ENCODE measurements at places on chromosomes 12 and 14. TPM values are rescaled to one million over a fixed set of nuclear protein-coding genes. Genes with fewer than 3 reads are reported as not detected.

GRCh38 chr12:90299121-90299520 lies 590.5 kb upstream of the ATP2B1 start:
- DNase-seq = no peak

The FAM186B gene
- not detected for polyA plus RNA-seq

- no peak for DNase-seq
These were observed 152.1 kb downstream of the METTL25 start for GRCh38 chr12:82510386-82510785.

DNA sequence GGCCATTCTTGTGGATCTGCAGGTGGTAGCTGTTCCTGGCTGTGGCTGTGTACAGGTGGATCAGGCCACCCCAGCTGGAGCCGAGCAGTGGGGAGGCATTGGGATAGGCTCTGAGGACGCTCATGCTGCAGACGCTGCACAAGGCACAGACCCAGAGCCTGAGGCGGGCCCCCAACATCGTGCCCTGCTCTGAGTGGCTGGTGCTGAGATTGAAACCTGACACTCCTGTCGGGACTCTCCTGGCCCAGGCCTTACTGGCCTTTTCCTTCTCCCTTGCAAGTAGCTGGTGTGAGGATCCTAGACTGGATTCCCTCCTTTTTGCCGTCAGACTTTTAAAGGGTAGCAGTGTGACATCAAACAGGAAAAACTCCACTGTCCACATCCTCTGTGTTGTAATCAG lies at the start of gene FGF23:
Gene FGF23 (minus strand): TSS at position 308 of the 400 bp plus-strand sequence. CDS start 130 bp downstream, at position 178.
- DNase-seq = no peak

GRCh38 chr12:75651342-75651695 lies 139.9 kb upstream of the KRR1 start:
- DNase-seq = no peak

The POTEG gene
- not detected for polyA plus RNA-seq

DNA sequence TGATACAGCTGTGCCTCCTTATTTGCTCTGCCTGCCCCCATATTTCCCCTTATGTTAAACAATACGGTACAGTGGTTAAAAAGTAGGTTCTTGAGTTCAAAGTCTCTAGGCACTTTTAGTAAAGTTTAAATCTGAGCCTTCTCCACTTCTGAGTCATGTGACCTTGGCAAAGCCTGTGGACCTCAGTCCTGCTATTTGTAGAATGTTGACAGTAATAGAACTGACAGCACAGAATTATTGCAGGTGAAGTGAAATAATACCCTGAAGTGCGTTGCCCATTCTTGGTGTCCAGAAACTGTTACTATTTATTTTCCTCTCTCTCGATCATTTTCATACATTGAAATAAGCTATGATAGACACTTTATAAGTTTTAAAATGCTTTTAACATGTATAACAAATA lies 499.7 kb downstream of the EGLN3 start:
- no peak for DNase-seq

DNA sequence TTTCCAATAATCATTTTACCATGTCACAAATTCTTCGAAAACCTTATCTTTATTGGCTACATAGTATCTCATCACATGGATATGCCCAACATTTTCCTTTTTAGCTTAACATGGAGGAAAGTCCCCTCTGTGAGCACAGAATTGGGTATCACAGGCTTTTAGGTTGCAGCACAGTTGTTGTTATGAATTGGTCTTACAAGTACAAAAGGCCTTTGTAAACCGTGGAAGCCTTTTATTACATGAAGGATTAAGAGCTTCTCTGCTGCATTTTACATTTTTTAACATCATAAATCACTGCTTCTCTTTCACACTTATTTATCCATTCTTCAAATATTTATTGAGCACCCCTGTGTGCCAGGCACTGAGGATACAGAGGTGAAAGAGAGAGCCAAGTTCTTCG lies 26.2 kb downstream of the UBE3B start:
- no peak for DNase-seq

DNA sequence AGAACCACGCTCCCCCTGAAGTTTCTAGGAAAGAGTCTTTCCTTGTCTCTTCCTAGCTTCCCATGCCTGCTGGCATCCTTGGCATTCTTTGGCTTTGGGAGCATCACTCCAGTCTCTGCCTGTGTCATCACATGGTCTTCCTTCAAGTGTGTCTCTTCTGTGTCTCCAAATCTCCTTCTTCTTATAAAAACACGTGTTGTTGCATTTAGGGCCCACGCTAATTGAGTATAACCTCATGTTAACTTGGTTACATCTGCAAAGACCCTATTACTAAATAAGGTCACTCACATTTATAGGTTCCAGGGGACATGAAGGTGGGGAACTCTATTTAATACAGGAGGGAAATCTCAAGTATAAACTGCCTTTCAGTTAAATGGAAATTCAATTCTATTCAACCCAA lies 63.0 kb downstream of the E2F7 start:
- DNase-seq = no peak

- peak; percentile 32 for DNase-seq
These were observed 916 bp upstream of the CHPT1 start for GRCh38 chr12:101696251-101697196.

The PLBD1 gene
- 9.5 TPM for polyA plus RNA-seq

The NRL gene
- polyA plus RNA-seq = 1.2 TPM

The TUBA1C gene
- 215 TPM for polyA plus RNA-seq

The ITGB7 gene
- polyA plus RNA-seq = 0.56 TPM

DNA sequence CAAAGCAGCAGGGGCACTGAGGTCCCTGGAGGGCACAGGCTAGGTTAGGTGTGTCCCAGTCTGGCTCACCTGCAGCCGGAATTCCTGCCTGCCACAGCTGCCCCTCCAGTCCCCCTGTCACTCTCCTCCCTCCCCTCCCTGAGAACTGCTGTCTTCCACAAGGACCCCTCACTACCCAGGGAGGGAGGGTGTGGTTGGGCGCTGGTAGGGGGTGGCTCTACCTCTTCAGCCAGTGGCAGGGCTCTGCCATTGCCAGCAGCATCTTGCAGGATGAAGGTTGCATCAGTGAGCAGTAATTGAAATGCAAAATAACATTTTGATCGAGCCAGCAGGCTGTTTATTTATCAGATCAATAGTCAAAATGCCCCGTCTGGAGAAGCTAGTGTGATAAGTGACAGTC lies 45.7 kb downstream of the ESRRB start:
- DNase-seq = no peak

The PRB2 gene
- not detected for polyA plus RNA-seq

- DNase-seq = no peak
These were observed 42.4 kb upstream of the GPATCH2L start for GRCh38 chr14:76109087-76109880.

GRCh38 chr12:103011974-103012763 lies 54.7 kb downstream of the ASCL1 start:
- DNase-seq = no peak

The SCNN1A gene
- polyA plus RNA-seq = 98.0 TPM

- DNase-seq = no peak
These were observed 749.5 kb downstream of the VRK1 start for GRCh38 chr14:97546491-97547230.

GRCh38 chr12:7319930-7320329 lies 16.1 kb downstream of the ACSM4 start:
- no peak for DNase-seq

DNA sequence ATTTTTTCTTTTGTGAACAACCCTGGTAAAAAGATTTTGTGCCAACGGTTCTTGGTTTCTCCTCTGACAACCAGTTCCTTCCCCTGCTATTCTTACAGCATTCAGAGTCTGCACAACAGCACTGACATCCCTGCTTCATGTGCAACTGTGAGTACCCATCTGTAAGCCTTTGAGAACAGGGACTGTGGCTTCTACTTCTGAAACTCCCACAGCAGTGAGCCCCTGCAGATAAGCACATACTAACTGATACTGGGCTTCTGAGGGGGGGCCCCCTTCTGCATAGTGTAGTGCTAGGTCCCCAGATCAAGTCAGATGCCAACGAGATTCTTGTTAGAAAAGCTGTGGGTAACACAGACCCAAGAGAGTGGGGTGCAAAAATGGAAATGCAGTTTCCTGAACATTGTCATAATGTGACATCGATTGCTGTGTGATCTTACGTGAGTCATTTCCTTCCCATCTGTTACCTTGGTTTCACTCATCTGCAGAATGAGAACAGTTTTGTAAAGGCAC lies 11.1 kb upstream of the NINJ2 start:
- DNase-seq = no peak

GRCh38 chr14:95601650-95602049 lies 66.8 kb downstream of the GLRX5 start:
- no peak for DNase-seq

DNA sequence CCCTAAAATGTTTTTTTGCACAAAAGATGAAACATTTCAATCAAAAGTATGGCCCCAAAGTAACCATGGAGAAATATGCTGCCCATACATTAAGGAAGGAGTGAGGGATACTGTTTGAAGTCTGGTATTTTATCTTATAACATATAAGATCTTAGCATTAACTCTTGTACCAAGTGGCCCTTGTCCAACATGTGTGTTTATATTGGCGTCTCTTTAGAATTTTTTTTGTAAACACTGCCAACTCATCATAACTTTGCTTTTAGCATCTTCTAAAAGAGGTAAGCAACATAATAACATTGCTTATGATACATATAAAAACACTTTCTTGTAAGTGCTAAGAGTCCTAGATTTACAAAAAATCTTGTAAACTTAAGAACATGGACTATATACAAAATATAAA lies 419.7 kb downstream of the ADAMTS20 start:
- DNase-seq = no peak

The HOXC5 gene
- polyA plus RNA-seq = 1.3 TPM

DNA sequence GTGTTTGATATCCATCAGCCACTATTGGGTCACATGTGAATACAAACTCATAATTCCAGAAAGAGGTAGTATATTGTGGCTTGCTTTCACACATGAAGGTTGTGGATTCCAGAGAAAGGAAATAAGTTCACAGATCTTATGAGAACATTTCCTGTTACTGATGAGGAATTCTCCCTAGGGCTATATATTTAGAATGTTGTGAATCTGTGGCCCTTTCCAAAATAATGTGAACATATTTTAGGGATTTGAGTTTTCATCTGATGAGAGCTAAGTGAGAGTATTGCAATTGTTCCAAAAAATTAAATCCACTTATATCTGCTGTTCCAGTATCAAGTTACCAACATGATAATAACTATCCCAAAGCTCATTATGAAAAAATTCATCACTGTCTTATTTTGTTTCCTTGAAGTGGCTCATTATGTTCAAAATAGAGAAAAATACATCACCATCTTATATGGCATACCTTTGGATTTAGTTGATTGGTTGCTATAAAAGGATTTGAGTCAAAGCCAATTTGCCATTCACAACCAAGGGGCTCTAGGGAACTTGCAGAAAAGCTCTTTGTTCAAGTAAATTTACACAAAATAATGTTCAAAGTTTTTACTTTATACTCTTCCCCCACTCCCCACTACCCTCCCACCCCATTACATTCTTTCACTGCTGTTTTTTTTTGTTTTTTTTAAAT lies 76.3 kb downstream of the MYRFL start:
- no peak for DNase-seq

GRCh38 chr14:72812292-72812851 lies 81.5 kb downstream of the DPF3 start:
- peak; percentile 52 for DNase-seq

The ACSS3 gene
- polyA plus RNA-seq = 0.73 TPM

DNA sequence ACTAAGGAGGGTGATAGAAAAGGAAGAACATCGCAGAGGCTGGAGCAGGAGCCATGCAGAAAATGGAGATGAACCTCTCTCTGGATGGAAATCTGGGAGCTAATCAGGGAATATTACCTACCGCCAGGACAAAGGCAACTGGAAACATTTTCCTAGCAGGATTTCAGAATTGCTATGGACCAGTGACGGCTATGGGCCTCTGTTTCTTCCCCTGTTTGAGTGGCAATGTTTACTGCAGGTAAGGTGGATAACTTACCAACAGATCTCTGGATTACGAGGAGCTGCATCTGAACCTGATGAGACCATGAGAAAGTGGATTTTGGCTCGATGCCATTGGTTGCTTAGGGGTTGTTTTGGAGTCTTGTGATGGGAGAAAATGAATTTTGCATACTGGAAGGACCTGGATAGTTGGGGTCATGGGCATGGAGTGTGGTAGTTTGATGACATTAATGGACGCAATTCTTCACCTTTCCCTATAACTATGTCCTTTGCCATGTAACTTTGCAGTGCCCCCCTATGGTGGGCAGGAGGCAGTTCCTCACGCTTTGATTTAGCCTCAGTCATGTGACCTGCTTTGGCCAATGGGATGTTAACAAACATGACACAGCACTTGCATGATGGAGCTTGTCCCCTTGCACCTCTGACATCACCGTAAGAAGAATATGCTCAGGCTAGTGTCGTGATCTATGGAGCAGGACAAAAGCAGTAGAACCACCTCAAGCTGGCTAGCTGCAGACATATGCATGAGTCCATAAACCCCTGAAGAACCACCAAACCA lies 51.1 kb downstream of the CALM1 start:
- no peak for DNase-seq

The SLCO1B1 gene
- polyA plus RNA-seq = not detected

The TMTC1 gene
- polyA plus RNA-seq = 3.1 TPM

DNA sequence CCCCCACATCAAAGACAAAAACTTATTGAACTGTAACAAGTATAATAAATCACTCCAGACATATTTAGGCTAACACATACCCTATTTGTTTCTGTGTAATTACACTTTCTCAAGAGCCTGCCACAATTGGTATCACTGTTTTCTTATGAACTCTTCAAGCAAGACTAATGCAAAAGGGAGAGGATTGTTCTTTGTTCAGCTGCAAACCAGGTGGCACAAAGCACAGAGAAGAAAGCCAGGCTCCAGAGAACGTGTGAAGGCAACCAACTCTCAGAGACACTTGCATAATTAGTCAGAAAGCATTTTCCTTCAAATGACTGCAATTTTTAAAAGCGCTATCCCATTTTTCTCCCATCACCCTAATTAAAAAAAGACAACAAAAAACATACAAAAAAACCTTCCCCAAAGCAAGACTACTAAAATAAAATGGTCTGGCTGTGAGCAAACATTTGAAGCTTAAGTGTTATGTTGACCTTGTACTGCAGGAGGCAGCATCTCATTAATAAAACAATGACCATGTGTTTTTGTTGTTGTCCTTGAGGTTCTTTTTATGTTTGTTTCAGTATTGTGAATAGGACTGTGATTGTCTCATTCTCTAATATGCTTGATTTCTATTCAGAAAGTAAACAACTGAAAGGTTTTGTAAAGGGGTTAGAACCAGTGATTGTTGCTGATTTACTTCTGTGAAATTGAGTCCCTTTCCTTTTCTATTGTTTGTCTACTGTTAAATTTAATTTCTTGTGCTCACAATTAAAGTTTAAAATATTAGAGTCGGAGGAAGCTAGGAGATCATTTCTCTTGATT lies 452.7 kb upstream of the PDE3A start:
- no peak for DNase-seq

GRCh38 chr12:111341426-111342065 lies 27.3 kb downstream of the PHETA1 start:
- no peak for DNase-seq

GRCh38 chr12:90407841-90408240 lies 547.1 kb downstream of the CCER1 start:
- no peak for DNase-seq

DNA sequence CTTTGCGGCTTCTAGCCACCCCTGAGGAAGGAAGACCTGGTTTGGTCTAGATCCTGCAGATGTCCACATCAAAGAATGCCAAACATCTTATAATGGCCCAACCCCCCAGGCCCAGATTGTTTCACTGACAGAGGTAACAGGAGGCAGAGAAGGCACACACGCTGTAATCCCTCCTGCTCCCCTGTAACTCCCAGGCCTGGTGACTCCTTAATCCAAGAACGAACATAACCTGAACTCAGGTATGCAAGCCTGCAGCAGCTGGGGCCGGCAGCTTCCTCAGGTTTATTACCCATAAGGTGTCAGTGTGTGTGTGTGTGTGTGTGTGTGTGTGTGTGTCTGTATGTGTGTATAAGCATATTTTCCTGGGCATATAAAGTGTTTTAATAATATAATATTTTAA lies 52.7 kb downstream of the ERH start:
- no peak for DNase-seq

The OR6C2 gene
- not detected for polyA plus RNA-seq

Measured in stomach (tissue), 19 donors.